ENCODE measurements at places on chromosomes 5 and 9.

DNA sequence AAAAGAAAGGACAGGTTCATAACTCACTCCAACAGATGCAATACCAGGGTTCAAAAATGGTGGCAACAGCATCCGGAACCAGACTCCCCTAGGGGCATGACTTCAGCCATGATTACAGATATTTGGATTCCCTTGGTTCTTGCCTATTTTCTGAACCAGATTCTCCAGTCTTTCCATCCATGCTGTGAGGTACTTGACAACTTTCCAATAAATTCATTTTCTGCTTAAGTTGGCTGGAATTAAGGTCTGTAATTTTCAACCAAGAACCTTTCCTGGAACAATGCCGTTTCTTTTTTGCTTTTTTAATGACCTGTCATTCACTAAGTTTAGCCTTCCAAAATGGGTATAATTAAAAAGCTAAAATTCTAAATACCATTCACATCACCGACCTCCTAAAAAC lies 52.2 kb downstream of the SCAI start:
- no peak for DNase-seq

- no peak for DNase-seq
These were observed 47.4 kb upstream of the SHC3 start for GRCh38 chr9:89225991-89226471.

GRCh38 chr9:7266911-7267595 lies 509.3 kb downstream of the KDM4C start:
- no peak for DNase-seq

- no peak for DNase-seq
These were observed 120.2 kb downstream of the ICE1 start for GRCh38 chr5:5542654-5543053.

DNA sequence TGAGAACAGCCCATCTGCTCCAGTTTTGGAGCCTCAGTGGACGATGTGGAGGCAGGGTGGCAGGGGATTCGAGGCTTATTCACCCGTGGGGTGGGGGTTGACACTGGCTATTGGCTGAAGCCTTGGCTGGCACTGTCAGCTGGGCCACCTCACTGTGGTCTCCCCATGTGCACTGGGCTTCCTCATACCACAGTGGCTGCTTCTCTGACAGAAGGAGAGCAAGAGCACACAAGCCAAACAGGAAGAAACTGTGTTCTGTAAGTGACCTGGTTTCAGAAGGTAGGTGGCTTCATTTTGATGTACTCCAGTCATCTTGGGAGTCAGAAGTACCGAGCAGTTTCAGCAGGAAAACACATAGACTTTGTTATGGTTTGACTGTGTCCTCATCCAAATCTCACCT lies 24.7 kb upstream of the CTNND2 start:
- DNase-seq, result no peak

- DNase-seq, result peak; percentile 64
These were observed 16.0 kb downstream of the TRAF2 start for GRCh38 chr9:136902259-136902821.

GRCh38 chr9:129139233-129139992 lies 28.2 kb downstream of the PTPA start:
- peak; percentile 34 for DNase-seq

- DNase-seq, result no peak
These were observed 9.8 kb upstream of the COL15A1 start for GRCh38 chr9:98933890-98934289.

- DNase-seq, result no peak
These were observed 62.1 kb upstream of the SPDL1 start for GRCh38 chr5:169521366-169521983.

DNA sequence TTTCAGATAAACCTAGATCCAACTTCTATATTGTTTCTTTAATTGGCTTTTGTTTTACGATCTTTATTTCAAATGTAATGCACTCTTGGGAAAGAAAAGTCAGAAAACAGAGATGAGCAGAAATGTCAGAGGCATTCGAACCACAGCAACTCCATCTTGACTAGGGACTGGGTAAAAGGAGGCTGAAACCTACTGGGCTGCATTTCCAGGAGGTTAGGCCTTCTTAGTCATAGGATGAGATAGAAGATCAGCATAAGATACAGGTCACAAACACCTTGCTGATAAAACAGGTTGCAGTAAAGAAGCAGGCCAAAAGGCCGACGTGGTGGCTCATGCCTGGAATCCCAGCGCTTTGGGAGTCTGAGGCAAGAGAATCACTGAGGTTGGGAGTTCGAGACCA lies 30.5 kb upstream of the DAPK1 start:
- DNase-seq, result no peak

- no peak for DNase-seq
These were observed 8.6 kb upstream of the SV2C start for GRCh38 chr5:76074487-76075065.

DNA sequence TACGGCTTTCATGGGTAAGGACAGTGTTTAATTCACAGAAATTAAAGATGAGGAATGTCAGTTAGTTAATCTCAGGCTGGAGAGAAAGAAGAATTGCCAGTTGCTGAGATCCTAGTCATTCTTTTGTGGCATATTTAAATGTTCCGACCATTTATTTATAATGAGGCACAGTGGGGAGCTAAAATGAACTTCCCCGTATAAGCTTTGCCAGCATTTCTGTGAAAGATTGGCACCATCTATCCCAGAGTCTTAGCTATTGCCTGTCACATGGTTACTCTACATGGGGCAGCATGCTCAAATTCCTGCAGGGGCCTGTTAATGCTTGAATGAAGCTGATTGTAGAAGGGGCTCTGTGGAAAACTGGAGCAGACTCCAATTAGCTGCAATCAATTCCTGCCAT lies 314.1 kb downstream of the PRELID2 start:
- DNase-seq, result no peak

GRCh38 chr5:67799732-67800234 lies 415.8 kb upstream of the PIK3R1 start:
- no peak for DNase-seq

DNA sequence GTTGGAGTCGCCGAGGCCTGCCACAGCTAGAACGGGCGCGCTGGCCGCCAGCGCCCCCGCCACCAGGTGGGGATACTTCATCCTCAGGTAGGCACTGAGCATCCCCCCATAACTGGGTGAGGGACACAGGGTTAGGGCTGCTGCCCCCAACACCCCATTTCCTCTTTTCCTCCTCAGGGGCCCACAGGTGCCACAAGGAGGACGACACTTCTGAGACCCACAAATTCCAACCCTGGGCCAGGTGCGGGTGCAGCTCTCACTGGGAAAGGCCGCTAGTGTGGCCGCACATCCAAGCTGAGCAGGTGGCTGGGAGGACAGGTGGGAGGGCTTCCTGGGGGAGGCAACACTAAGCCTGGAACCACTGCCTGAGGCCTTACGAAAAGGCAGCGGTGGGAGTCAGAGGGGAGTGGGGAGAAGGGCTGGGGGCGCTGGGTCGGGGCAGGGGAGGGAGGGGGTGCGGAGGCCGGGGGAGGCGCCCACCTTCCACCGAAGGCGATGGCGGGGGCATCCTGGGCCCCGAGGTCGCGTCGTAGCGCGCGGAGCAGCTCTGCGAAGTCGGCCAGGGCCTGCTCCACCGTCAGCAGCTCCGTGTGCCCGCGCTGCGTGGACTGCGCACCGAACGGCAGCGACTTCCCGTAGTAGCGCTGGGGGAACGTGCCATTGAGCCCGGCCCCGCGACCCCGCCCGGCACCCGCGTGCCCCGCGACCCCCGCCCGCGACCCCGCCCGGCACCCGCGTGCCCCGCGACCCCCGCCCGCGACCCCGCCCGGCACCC lies 961 bp downstream of the DPP7 start:
- DNase-seq, result no peak

DNA sequence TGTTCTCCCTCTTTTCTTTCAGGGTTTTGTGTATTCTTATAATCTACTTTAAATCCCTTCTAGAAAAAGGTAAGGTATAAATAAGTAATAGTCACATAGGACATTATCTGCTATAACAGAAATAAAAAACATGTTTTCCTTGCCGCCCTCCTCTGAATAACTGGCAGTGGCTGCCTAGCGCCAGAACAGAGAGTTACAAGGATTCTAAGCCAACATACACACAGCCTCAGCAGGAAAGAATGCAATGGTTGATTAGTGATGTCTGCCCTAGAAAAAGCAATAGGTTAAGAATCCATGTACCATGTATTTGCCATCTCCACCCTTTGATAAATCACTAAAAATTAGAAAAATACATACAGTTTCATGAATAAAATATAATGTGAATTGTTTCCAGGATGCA lies 4.9 kb downstream of the MED27 start:
- no peak for DNase-seq

GRCh38 chr9:110939047-110939446 lies 99.2 kb downstream of the LPAR1 start:
- no peak for DNase-seq

DNA sequence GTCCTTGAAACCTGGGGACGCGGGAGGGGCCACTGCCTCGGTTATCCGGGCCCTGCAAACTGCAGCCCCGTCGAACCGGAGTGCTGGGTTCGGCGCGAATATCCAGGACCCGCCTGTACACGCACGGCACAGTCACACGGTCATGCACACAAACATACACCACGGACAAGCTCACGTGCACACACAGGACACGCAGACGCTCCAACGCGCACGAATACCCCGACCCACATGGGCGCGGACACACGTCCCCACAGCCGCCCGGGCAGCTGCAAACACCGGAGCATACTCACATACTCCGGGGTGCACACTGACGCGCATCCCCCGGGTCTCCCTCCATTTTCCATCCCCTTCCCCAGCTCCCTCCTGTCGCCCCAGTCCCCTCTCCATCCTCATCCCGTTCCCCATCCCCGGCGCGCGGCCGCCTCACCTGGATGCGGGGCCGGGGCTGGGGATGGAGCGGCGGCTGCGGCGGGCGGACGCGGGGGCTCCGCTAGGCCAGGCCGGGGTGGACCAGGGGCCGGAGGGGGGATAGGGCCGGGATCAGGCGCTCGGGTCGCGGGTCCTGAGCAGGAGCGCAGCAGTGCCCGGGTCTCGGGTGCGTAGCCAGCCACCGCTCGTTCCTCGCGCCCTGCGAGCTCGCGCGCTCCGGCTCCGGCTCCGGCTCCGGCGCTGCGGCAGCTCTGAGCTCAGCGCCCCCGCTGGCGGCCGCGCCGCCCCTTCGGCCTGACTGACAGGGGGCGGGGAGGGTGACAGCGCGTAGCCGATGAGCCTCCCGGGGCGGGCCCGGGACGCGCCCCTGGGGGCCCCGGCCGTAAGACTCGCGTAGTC lies at the start of the genes EIF4E1B and SNCB:
TSS of gene EIF4E1B (plus strand) at position 823 of the 828 bp plus-strand sequence. CDS start 12,113 bp downstream, outside the sequence.
TSS of gene SNCB (minus strand) at position 682 of the 828 bp plus-strand sequence. CDS start 880 bp downstream, outside the sequence.
- DNase-seq, result no peak

GRCh38 chr9:106675780-106676179 lies 187.2 kb upstream of the ZNF462 start:
- DNase-seq, result no peak

DNA sequence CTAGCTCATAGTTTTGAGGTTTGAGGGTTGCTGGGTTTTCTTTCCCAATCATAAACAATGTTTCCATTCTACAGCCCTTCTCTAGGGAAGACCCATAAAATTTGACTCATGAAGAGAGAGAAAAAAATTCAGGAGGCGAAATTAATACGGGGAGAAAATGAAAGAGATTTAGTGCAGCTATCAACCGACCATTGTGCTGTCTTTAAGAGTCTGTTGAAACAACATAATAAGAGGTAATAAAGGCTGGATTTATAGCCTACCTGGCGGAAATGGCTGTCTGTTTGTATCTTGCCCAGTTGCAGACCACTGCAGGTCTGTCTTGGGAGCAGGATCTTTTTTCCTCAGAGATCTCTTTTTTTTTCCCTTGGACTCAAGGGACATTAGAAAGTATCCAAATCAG lies 66.9 kb downstream of the TLR4 start:
- DNase-seq, result no peak

DNA sequence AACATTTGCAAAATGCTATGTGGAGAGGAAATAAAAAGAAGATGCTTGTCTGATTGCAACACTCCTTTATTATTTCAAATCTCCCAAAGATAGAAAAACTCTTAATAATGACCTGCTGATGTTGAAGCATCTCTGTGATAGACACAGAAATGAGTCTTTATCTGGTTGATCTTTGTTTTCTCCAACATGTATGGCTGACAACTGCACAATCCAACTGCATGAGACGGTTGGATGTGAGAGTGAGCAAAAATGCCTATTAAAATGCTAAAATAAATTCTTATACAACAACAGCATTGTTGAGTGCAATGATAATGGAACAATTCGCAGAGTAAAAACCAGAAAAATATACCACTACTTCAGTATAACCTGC lies 7.5 kb upstream of the IZUMO3 start:
- no peak for DNase-seq

DNA sequence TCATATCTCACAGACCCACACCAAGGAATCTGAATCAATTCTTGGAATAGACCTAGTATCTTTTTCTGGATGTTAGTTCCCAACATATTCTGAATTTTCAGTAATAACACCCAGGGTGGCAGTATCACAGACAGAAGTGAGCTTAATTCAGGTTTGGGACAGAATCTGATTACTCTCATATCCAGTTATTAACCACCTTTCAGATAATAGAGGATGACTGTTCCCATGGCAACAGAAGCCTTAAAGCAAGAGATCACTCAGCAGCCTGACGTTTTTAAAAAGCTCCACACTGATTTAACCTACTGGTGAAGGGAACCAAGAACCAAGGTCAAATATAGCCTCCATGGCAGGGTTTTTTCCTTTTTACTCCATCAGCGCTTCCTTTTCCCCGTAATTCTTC lies 68.4 kb downstream of the ACTBL2 start:
- DNase-seq, result no peak

- DNase-seq, result no peak
These were observed 4.6 kb downstream of the TLX3 start for GRCh38 chr5:171313481-171314206.

- no peak for DNase-seq
These were observed 1056.8 kb downstream of the MAT2B start for GRCh38 chr5:164561933-164562872.

- DNase-seq, result no peak
These were observed 387.9 kb downstream of the MAT2B start for GRCh38 chr5:163893281-163893680.

Data from activated CD8-positive, alpha-beta memory T cell treated with anti-CD3 and anti-CD28 coated beads for 1 hour (primary cell).